NK-92 treated with Interleukin-12 subunit alpha and Interleukin-12 subunit beta, amount 100 ng/mL, for 24 hours (cell line): ENCODE measurements at places on chromosomes 1 and 21.

- no peak for DNase-seq
These were observed 65.6 kb downstream of the NCAM2 start for GRCh38 chr21:21063828-21064227.

DNA sequence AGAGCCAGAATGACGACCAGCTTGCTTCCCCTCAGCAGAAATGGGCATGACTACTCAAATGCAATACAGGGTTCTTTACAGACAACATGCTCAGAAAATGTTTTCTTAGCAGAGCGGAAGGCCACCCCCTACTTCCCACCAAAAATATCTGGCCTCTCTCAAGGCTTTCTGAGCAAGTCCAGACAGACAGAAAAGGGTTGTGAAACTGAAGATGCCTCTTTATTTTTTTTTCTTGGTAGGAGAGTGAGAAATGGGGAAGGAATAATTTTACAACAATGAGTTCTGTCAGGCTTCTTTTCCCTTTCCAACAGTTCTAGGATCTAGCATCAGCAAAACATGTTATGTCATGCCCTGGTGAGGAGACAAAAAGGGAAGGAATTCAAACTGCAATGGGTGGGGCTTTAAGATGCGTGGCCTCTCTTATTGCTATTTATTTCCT lies 172.0 kb upstream of the CAMK1G start:
- no peak for DNase-seq

GRCh38 chr1:202806845-202807450 lies 1.3 kb downstream of the KDM5B start:
- DNase-seq: no peak

GRCh38 chr1:236760480-236760879 lies 34.6 kb upstream of the MTR start:
- DNase-seq: no peak

- no peak for DNase-seq
These were observed 89.7 kb upstream of the ESRRG start for GRCh38 chr1:216812966-216813365.

DNA sequence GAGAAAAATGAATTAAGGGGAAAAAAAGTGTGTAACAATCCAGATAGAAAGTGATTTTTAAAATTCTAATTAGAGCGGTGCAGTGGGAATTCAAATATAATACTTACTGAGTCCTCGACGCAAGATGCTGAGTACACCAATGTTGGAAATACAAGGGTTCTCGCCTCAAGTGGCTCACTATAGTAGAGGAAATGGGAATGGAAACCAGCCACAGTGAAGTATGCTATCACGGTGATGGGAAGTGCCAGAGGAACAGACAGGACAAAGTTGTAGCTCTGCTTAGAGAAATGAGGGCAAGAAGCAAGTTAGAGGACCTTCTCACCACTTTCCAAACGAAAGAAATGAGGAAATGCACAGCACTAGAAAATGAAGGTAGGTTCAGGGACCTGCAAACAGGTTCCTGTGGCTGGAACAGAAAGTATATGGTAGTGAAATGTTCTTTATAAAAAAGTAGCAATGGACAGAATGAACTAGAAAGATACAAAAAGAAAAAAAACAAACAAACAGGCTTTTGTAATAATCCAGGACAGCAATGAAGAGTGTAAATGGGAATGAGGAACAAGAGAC lies 13.5 kb downstream of the EGLN1 start:
- no peak for DNase-seq
